ENCODE measurements at places on chromosomes 12 and 14.
A peak's percentile ranks its signal among the peaks of the same experiment; 100 is the strongest.

- peak; percentile 63 for DNase-seq
Measured at GRCh38 chr12:94963649-94964048, 39.8 kb downstream of the NDUFA12 start.

GRCh38 chr12:12885096-12885792, 6.1 kb upstream of the GPRC5A start:
- DNase-seq: no peak

DNA sequence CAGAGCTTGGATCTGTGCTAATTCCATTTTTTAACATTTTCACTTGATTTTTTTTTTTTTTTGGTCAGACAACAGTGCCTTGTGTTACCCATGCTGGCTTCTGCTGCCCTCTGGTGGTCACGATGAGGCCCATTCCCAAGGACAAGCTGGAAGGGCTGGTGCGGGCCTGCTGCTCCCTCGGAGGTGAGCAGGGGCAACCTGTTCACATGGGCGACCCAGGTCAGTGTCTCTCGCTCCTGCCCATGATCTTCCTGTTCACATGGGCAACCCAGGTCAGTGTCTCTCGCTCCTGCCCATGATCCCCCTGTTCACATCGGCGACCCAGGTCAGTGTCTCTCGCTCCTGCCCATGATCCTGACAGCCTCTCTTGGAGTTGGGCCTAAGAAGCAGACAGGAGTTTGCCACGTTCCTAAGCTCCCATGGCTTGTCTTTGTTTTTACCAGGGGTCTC, 59.4 kb downstream of the DGLUCY start:
- peak; percentile 54 for DNase-seq

DNA sequence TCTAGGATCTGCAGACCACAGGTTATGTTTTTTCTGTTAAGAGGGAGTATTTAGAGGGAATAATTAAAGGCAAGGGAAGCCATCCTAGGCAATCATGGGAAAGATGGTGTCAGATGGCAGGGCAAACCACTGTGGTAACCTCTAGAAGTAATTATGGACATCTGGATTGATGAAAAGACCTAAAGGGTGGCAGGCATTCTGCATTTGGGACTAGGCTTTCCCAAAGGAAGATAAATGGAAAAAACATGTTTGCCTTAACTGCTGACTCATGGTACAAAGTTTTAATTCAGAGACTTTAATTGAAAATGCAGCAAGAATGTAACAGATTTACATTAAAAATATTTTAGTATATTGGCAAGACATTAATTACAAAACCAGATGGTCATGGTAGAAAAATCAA, 88.1 kb downstream of the TMEM30B start:
- DNase-seq: peak; percentile 30

GRCh38 chr12:76883811-76884210, 5.0 kb upstream of the CSRP2 start:
- peak; percentile 37 for DNase-seq

- no peak for DNase-seq
Measured at GRCh38 chr12:123945287-123946151, 27.1 kb downstream of the CCDC92 start.
